H7 (cell line): ENCODE measurements at places on chromosomes 2 and 18.

DNA sequence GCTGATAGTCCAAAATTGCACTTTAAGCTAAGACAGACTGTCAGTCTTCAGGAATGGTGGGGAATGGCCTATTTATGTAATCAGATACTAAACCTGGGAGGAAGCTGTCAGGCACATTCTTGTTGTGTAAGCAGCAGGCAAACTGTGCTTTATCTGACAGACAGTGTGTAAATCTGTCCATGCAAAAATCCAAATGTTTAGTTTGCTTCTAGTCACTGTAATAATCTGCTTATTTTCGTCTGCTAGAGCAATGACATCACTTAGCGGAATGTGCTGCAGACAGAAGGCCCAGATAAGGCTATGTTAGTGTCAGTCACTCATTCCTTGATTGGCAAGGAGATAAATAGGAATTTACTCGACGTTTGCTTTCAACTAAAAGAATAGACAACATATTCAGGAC lies 263.5 kb downstream of the ZNF407 start:
- DNase-seq = no peak

DNA sequence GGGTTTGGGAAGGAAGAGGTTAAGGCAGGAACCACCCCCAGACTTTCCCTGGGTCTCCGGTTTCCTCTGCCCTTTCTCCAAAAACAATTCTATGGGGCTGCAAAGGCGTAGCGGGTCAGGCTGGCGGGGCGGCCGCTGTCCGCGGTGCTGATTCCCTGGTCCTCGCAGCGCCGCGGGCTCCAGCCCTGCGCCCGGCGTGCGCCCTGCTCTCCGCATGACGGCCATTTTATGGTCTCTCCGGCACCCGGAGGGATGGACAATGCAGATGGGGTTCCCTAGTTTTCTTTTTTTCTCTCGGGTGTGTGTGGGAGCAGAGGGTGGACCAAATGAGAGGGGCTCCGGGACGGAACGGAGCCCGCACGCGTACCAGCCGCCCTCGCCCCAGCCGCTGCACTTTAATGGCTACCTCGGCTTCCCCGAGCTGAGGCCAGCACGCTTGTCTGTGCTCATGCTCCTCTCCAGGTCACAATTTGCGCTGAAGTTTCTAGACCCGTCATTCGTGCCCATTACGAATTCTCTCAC lies 1.6 kb downstream of the ST8SIA3 start:
- peak; percentile 94 for DNase-seq

DNA sequence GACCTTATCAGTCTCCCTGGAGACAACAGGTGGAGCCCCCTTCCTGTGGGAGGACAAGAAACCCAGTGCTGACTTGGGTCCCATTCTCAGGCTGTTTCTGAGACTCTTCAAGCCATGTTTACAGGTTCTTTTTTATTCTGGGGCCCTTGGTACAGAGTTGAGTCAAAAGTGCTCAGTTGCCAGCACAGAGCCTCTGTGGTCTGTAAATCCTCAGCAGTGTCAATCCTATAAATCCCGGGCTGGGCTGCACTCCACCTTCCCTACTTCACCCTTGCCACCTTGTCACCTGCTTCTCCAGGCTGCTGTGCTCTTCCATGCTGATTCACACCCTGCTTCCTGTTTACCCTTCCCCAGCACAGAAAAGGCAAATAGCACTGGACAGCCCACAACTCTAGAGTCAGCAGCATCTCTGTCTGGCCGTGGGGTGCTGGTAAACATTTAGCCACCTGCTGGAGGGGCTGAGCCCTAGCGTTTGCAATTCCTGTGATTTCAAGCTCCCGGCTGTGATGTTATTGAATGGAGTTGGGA lies 74.7 kb downstream of the TNFRSF11A start:
- peak; percentile 74 for DNase-seq

DNA sequence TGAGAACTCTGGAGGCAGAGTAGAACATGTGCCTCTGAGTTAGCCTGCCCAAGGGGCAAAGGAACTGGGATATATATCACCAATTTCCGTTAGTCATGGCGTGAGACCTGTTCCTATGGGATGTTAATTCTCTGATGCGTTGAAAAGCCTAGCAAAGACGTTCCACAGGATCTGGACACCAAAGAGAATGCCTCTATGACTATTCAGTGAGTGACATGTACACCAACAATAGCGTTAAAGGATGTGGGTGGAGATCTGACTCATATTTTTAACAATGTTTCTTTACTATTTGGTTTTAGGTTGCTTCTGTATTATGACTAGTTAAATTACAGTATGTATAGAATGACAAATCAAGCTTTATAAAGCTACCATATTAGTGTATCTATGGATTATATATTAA lies 320.9 kb upstream of the MC4R start:
- no peak for DNase-seq

DNA sequence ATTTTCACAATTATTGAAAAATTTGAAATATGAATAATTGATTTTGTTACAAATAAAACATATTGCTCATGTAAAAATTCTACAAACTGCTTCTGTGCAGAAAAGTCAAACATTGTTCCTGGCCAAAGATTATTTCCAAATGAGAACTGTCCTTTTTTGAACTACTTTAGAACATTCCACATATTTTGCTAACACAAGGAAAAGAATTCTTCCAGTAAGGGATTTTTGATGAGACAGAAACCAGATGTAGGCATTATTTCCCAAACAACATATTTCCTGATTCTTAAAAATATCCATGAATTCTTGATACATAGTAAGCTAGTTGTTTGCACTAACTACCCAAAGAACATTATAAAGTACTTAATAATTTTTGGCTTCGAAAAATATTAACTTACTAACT lies 715.2 kb downstream of the CCDC85A start:
- no peak for DNase-seq

DNA sequence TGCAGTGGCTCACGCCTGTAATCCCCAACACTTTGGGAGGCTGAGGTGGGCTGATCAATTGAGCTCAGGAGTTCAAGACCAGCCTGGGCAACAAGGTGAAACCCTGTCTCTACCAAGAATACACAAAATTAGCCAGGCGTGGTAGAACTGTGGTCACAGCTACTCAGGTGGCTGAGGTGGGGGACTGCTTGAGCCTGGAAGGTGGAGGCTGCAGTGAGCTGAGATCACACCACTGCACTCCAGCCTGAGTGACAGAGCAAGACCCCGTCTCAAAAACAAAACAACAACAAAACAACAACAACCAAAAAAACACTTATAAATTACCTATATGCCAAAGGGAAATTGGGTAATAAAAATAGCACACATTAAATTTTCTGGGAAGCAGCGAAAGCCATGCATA lies 141.6 kb downstream of the HDAC4 start:
- DNase-seq = no peak
